ENCODE measurements at places on chromosomes 6 and 20.

DNA sequence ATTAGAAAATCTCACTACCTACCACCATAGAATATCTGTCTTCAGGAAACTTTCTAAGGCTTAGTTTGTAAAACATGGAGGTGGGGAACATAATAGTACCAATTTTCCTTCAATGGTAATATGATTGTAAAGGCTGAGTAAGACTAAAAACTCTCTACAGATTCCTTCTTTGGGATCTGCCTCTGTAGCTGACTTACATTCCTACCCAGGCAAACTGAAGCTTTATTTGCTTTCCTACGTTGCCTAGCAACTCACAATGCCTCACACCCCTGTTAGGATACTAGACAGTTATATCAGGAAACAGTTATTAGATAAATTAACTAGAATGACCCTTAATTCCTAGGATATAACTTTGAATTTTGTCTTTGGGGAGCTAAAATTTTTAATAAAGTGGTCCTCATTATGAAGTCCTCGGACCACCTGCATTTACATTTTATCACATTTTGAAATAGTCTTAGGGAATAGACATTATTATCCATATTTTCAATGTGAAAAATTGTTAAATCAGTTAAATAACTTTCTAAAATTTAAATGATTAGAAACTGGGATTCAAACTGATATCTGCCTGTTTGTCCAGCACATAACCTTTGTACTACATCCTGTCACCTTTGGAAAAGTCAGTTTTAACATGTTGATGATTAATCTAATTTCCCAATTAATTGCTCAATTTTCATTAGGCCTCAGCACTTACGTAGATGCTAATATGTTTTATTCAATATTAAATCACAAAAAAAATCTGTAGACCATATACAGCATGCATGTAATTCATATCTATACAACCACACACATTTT, 591.4 kb downstream of the RNF144B start:
- peak; percentile 79 for DNase-seq

DNA sequence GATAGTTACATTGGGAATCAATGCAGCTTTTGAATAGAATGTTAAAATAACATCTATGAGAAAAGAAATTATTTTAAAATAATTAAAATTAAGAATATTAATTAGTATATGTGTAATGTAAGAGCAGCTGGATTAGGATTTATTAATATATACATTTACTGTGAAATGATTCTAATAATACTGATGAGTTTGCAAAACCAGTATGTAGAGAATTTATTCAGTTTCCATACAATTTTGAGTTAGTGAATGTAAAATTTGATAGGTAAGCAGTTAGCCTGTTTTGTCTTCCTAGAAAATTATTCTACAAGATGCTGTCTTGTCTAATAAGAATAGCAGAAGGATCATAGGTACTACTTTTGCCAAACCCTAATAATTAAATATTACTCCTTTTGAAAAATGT, 70.6 kb downstream of the STXBP5 start:
- no peak for DNase-seq

- peak; percentile 95 for DNase-seq
Measured at GRCh38 chr20:48904566-48905296, 16.8 kb upstream of the ARFGEF2 start.

- DNase-seq, result peak; percentile 94
Measured at GRCh38 chr20:17928211-17928611, 40.4 kb downstream of the SNX5 start.

- DNase-seq, result no peak
Measured at GRCh38 chr20:11467436-11467835, 450.3 kb upstream of the BTBD3 start.

- no peak for DNase-seq
Measured at GRCh38 chr6:46011188-46012085, 4.2 kb downstream of the CLIC5 start.

DNA sequence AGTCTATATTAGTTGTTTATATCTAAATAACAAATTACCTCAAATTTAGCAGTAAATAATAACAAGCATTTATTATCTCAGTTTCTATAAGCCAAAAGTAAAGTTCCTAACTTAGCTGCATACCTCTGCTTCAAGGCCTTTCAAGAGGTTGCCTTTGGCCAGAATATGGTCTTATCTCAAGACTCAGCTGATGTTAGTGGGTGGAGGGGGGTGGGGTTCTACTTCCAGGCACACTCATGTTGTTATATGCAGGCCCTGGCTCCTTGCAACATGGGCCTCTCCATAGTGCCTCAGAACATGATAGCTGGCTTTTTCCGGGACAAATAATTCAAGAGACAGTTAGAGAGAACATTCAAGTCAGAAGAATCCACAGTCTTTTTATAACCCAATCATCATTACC, 266.0 kb downstream of the ADGRB3 start:
- no peak for DNase-seq

DNA sequence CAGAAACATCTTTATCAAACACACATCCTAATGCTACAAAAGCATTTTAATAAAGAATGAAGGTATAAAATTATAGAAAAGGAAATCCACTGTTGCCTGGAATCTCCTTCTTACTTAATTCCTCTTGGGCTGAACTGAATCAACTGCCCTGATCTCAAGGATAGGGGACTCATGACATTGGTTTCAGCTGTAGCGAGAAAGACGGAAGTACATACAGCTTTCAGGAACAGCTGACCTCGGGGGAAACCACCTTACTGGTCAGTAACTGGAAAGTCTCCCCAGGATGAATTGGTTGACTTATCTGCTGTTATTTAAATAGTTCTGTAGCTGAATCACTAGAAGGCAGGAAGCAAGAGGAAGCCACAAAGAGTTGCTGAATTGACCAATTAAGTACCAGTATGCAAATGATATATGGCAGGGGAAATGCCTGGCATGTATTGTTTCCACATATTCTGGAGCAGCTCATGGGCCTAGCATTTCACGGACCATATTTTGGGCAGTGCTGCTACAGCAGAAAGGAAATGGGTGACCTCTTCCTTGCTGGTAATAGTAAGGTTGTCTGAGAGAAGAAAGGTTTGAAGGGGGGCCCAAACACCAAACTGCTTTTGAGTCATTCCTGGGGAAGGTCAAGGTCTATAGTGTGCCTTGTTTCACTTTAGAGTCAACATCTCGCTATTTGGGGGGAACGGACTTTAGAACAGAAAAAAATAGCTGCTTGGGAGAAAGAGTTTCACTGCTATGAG, 43.7 kb upstream of the MAP7 start:
- DNase-seq, result peak; percentile 94

GRCh38 chr6:131368198-131368911, 204.7 kb upstream of the ARG1 start:
- no peak for DNase-seq

DNA sequence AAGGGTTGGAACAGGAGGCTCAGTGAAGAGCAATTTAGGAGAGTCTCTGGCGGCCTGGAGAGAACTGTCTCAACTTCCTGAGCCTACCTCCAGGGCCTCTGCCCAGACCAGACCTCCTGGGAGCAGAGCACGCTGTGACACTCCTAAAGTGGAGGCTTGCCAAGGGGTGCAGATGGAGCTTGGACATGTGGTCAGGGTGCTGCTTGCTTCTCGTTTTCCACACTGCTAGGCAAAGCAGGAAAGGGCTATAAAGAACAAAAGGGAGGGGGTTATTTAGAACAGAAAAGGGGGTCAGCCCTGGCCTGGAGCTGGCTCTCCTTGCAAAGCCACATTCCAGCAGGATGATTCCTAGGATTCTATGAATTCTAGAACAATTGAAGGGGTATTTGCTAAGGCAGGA, 145.7 kb upstream of the GGTLC1 start:
- DNase-seq, result peak; percentile 65

DNA sequence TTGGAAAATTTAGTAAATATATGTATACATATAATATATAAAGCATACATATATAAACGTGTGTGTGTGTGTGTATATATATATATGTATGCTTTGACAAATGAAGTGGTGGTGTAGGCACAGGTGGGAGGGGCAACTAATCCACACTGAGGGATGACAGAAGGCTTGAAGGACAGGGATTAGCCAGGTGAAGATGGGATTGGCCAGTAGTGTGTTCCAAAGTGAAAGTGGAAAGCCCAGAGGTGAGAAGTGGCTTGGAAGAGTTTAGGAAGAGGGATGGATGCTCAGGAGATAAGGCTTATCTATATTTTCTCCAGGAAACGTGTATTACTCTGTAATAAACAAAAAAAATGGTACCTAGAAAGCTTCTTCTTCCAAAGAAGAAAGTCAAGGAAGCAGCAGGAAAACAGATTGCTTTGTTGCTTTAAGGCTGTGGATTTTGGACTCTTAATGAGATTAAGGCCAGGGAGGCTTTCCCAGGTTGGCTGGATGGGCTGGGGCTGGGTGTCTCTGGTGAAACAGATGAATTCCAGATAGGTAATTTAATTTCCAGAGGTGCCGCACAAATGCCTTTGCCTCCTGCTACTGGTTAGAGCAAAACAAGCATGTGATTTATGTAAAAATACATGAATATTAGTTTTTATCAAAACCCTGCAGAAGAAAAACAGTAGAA, 63.9 kb downstream of the JARID2 start:
- DNase-seq, result no peak

GRCh38 chr20:906001-906520, 10.1 kb downstream of the ANGPT4 start:
- DNase-seq, result no peak

DNA sequence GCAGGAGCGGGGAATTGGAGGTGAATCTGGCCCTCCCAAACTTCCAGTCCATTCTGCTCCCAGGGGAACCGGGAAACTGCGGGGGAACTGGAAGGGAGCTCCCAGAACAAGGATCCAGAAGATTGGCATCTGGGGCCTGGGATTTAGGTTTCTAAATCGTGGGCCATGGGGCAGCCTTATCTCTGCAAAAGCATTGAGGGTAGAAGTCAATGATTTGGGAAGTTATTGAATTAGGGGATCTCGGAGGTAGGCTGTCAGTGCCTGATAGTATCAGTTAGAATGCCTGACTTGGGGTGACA, 45.1 kb downstream of the HNF4A start:
- DNase-seq, result no peak

DNA sequence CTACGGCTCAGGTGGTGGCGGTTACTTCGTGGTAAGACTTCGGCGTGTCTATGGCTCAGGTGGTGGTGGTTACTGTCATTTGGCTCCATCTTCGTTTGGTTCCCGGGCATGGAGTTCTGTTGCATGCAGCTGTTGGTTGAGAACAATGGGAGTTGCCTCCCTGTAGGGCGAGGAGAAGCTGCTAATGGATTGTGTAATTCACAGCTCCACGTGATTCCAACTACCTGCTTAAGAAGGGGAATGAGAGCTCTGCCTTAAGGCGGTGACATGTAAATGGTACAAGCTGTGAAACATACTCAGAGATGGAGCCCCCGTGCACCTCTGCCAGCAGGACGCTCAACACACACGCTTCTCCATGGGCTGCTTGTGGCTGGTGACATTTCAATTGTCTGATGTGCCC, 12.4 kb upstream of the DACT2 start:
- DNase-seq, result peak; percentile 62

DNA sequence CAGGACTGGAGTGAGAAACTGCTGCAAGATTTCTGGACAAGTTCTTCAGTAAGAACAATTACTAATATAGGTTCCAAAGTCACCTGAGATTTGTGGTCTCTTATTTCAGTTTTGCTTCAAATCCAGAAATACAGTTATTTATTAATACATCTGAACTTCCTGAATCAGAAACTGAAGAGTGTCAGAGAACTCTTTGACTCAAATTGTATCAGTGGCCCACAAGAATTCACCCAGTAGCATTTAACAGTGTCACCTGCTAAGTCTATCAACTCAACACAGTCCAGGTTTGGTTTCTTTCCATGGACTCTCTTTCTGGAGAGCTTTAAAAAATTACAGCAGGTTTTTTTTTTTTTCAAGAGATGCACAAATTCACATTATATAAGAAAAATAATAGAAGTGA, 18.8 kb upstream of the NHSL1 start:
- DNase-seq, result no peak

- peak; percentile 27 for DNase-seq
Measured at GRCh38 chr20:52379723-52380336, 188.3 kb upstream of the ZFP64 start.

DNA sequence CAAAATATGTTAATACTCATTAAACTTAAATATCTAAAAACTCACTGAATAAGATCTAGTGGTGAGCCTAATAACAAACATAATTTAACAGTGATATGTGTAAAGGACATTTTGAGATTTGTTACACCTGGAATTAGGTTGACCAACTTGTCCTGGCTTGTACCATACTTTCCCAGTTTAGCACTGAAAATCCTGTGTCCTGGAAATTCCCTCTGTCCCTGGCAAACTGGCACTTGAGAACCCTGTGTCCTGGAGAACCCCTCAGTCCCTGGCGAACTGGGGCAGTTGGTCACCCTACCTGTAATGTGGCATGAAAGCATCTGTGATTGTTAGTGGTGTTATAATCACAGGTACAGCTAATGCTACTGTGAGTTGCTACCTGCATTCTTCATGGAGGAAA, 6.9 kb upstream of the PRND start:
- no peak for DNase-seq

GRCh38 chr6:84422380-84422968, 195.0 kb upstream of the CEP162 start:
- DNase-seq, result peak; percentile 9

GRCh38 chr20:23258747-23259121, 91.9 kb upstream of the NXT1 start:
- DNase-seq, result no peak

DNA sequence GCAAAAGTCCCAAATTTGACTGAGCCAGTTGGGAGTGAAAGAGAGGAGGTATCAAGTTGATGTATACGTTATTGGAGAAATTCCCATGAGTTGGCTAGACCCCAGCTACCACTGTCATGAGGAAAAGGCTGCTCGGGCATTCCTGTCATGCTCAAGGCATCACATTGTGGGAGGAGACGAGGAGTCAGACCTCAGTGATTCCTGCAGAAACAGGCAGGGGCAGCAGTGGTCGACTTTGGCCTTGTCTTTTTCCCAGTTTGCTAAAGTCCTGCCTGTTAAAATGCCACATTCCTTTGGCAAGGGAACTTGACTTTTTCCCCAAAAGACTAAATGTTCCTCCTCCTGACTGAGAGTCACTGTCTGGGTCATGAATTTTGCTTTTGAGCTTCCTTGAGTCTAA, 295.5 kb upstream of the HS3ST5 start:
- DNase-seq, result no peak

DNA sequence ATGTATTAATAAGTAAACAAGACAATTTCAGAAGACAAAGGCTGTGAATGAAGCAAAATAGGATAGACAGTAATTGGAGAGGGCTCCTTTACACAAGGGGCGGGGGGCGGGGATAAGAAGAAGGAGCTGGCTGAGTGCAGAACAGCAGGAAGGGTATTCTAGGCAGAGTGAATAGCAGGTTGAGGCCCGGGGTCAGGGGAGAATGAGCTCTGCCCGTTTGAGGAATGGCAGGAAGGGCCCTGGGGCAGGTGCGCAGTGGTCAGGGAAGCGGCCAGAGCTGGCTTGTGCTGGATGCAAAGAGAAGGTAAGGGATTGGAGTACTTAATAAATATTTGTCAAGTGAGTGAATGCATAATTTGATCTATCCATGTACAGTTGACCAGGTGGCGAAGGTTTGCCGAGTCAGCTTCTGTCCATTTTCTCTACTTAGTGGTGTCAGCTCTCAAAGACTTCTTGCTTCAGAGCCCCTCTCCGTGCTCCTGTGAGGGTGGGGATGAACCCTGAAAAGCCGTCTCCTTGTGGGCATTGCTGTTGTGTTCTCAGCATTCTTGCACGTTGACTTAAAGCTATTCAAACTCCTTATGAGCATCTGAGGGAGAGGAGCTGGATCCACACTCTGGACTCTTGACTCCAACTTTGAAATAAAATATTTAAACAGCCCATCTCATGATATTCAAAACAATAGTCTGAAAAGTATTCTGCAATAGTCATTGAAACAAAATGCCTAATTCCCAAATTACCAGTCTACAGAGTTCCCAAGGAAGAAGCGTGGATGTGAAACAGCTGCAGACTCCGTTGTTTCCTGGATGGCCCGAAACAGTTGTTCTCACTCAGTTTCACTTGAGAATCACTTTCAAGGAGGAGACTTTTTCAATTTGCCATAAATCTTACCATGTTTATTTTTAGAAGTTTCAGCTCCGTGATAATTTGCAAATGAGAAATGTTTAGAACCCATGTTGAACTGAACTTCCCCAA, 105.1 kb downstream of the EDN3 start:
- no peak for DNase-seq
